ENCODE measurements at places on chromosomes 2 and 18. TPM values are rescaled to one million over a fixed set of nuclear protein-coding genes. Genes with fewer than 3 reads are reported as not detected.
A peak's percentile ranks its signal among the peaks of the same experiment; 100 is the strongest.

The WDR54 gene
- total RNA-seq, result 56.4 TPM

DNA sequence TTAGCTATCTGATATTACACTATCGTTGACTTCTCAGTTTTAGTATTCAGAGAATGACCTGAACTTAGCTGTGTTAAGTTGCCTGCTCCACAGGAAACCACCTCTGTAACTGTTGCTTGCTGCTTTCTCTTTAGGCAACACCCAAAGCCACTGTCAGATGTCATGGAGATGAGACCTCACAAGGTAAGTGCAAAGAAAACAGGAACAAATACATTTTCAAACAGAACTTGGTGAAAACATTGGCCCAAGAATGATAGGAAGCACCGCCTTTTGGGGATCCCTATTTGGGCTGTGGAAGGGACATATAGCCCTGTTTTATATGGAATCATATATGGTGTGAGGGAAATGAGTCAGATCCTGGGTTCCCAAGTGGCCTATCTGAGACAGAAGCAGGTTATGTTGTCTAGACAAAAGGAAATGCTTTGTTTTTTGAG is 143.4 kb downstream of the UBE2E3 start:
- H3K27ac ChIP-seq, result peak overlapping the region; percentile 95
- H3K4me1 ChIP-seq, result peaks cover 74% of the 10 kb centered on the region
- H3K36me3 ChIP-seq, result peaks cover 19% of the 10 kb centered on the region
- H3K27me3 ChIP-seq, result no peaks in the 10 kb centered on the region
- peak overlapping the region; percentile 78 for H3K4me3 ChIP-seq

- no peak overlapping the region for H3K4me3 ChIP-seq
- H3K4me1 ChIP-seq, result peaks cover 13% of the 10 kb centered on the region
- no peak for DNase-seq
- H3K36me3 ChIP-seq, result no peaks in the 10 kb centered on the region
- H3K27me3 ChIP-seq, result peaks cover 26% of the 10 kb centered on the region
These were observed 4.7 kb upstream of the IL1RL2 start for GRCh38 chr2:102181919-102182635.

GRCh38 chr2:240637116-240637900 is 12.0 kb downstream of the GPR35 start:
- no peak overlapping the region for H3K27ac ChIP-seq
- H3K4me3 ChIP-seq, result no peak overlapping the region
- no peaks in the 10 kb centered on the region for H3K4me1 ChIP-seq

GRCh38 chr18:71998547-71999097 is 545.5 kb downstream of the CBLN2 start:
- H3K27me3 ChIP-seq, result no peaks in the 10 kb centered on the region
- H3K4me1 ChIP-seq, result no peaks in the 10 kb centered on the region
- no peak overlapping the region for H3K27ac ChIP-seq
- H3K4me3 ChIP-seq, result no peak overlapping the region
- no peak for DNase-seq

Data from activated T-helper 1 cell treated with anti-CD3 and anti-CD28 coated beads, Interleukin-12 subunit alpha, Interleukin-12 subunit beta, Interleukin-2, Interleukin-4 antibody, amounts not matched to agents 30 ng/mL and 10 ng/mL and 1 ng/mL, durations not matched to agents 14 hours and 24 hours and 36 hours (primary cell).